ENCODE measurements at places on chromosomes 16 and 17.

- no peak for DNase-seq
Observed at GRCh38 chr16:80384862-80385261, 155.9 kb upstream of the DYNLRB2 start.

GRCh38 chr16:3038256-3038655 is 1.5 kb upstream of the BICDL2 start:
- DNase-seq, result no peak

GRCh38 chr16:66287926-66288325 is 78.6 kb upstream of the CDH5 start:
- no peak for DNase-seq

GRCh38 chr17:12853921-12854320 is 64.6 kb downstream of the ARHGAP44 start:
- DNase-seq, result no peak

DNA sequence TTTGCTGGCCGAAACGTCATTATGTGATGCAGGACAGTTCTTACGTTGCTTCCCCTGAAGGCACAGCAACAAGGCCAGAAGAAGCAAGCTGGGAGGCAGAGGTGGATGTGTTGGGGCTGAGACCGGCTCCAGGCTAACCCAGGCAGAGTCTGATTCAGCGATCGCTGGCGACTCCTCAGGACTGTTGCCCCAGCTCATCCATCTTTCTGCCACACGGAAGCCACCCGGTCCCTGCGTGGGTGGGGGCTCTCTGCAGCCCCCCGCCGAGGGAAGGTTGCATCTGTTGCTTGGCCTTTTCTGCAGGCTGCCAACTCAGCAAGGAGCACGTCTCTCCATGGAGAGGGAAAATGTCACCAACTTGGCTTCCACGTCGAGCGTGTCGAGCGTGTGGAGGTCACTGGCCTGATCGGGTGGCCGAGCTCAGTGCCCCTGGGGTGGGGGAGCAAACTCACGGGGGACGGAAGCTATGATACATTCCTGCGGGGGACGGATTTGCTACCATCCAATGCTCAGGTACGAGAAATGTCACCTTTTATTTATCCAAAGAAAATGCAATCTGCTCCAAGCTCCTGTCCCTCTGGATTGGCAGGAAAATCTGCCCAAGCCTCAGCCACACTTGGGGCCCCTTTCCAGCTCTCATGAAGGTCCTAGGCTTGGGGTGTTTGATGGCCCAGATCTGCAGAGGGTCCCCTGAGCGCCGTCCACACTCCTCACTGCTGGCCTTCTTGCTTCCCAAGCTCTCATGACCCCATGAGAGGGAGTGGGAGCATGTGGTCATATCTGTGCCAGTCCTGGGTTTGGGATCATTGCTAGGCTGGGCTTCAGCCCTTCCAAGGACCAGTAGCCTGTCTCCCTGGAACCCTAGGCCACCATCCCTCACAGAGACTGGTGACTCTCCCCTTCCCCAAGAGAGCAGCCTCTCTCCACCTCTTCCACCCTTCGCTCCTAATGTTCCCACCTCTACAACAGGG is 69.4 kb downstream of the RPH3AL start:
- no peak for DNase-seq

DNA sequence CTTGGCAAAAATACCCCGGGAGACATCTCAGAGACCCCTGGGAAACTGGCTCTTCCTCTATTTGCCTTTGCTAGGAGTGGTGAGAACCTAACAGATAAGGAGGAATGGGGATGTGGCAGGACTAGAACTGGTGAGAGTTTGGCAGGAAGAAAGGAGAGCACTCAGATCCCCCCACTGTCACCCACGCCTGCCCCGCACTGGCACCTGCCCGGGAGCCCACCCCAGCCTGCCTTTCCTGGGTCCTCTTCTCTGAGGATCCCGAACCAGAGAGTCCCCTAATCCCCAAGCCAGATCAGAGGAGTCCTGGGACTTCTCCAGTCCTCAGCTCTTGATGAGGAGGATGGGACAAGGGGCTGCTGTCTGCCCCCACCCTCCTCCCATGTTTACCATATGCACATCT is 3.7 kb downstream of the KCNH6 start:
- no peak for DNase-seq

DNA sequence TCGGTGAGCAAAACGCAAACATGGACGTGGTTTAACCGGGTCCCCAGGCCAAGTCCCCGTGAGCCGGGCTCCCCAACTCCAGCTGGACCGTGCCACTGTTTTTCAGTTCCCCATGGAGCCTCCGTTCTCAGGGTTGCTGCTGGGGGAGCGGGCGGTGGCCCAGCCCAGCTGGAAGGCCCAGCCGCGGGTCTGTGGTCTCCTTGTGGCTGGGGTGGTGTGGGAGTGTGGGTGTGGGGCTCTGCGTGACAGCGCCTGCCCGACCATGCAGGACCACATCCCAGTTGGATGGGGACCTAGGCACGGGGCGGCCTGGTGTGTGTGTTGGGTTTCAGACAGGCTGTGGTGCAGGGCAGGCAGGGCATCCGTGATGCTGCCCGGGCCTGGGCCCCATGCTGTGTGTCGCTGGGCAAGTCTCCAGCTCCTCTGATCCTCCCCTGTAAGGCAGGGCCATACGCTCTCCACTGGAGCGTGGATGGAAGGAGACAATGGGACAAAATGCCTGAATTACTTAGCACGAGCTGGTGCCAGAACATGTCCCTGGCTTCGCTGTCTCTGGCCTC is 40.3 kb downstream of the COX4I1 start:
- no peak for DNase-seq

DNA sequence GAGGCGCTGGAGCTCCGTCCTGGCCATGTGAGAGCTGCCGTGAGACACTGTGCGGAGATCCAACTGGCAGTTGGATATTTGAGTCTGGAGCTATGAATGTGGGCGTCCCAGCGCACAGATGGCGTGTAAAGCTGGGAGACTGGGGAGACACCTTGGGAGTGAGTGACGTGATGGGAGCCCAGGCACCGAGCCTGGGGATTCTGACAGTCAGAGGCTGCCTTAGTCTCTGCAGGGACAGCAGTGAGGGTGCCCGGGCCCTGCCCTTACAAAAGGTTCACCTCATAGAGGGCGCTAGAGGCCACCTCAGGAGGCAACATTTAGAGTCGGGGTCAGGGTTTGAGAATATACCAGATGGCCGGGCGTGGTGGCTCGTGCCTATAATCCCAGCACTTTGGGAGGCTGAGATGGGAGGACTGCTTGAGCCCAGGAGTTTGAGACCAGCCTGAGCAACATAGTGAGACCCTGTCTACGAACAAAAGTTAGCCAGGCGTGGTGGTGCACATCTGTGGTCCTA is 194.1 kb upstream of the GSE1 start:
- DNase-seq, result no peak

DNA sequence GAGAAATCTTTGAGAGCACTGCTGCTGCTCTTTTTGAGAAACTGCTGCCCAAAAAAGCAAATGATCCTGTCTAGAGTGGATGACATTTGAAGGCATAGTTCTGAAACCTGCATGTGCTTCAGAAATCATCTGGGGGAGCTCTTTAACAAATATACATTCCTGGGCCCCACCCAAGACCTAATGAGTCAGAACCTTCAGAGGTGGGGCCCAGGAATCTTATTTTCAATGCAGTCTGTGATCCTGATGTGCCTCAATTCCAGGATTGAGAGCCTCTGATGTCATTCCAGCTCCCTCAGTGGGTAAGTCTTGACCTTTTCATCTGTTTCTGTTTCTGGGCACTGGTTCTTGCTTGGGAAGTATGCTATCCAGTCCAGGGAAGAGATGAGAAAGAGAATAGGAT is 42.3 kb downstream of the HNF1B start:
- DNase-seq, result no peak

DNA sequence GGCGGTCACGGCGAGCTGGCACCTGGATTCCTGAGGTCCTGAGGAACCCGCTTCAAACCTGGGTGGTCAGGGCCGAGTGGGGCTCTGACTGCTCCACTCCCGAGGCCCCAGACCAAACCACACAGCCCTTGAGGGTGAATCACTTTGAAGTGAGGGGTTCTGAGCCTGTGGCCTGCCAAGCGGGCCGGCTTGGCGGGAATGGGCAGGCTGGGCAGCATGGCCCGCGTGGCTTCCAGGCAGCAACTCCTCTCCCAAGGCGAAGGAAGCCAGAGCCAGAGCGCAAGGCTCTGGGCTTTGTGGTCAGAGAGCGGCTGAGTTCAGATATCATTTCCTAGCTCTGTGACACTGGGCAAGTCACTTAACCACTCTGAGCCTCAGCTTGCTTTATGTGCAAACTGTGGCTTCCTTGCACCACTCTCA is 42.7 kb downstream of the CMIP start:
- DNase-seq, result no peak

DNA sequence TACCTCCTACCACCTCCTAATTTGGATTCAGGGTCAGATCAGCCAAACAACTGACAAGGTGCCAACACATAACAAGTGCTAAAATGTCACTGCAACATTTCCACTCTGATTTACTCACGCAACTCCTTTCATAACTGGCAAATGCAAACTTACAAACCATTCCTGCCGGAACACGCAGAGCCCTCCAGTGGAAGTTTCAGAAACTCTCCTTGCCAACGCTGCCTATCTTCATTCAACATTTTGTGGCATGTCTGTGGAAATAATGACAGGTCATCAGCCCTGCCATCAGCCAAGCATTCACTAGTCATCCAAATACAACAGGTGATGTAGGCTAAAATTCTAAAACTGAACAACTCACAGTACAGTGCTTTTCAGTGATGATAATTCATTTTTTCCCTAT is 37.7 kb upstream of the OR3A1 start:
- DNase-seq, result no peak

- no peak for DNase-seq
Observed at GRCh38 chr17:9432934-9433421, 142.6 kb downstream of the STX8 start.

All from endothelial cell of umbilical vein (primary cell).